ENCODE measurements at places on chromosomes 7 and 10.

GRCh38 chr10:110544958-110545537 is 22.4 kb upstream of the SMC3 start:
- DNase-seq = no peak

GRCh38 chr10:110495731-110496552 is 1.8 kb upstream of the DUSP5 start:
- DNase-seq = no peak

DNA sequence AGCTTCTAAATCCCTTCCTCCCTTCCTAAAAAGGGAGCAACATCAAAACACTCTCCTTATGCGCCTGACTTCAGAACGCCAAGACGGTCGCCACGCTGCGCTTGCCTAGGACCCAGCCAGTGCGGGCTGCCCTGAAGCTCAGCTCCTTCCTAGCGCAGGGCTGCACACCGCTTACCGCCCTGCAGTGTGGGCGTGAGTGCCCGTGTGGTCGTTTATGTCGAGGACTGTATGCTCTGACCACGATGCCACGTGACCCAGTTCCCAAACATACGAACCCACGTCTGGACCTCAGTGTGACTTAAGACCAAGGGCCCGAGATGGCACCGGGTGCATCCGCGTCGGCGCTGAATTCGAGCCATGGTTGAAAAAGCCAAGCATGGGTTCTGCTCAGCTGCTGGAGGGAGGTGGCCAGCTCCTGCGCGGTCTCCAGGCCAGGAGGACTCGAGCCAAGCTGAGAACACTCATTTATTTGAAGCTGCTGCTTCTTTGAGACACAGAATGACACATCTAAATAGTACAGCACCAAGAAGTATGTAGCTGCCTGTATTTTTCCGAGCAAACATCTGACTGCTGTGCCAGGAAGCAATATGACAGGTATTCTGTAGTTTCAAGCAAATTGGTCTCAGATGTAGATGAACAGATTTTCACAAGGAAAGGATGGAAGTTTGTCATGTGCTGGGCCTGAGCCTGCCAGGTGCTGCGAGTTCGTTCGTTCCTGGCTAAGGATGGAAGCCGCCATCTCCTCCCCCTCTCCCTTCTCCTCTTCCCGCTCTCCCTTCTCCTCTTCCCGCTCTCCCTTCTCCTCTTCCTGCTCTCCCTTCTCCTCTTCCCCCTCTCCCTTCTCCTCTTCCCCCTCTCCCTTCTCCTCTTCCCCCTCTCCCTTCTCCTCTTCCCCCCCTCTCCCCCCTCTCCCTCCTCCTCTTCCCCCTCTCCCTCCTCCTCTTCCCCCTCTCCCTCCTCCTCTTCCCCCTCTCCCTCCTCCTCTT is 184.7 kb downstream of the EBF3 start:
- DNase-seq = no peak

DNA sequence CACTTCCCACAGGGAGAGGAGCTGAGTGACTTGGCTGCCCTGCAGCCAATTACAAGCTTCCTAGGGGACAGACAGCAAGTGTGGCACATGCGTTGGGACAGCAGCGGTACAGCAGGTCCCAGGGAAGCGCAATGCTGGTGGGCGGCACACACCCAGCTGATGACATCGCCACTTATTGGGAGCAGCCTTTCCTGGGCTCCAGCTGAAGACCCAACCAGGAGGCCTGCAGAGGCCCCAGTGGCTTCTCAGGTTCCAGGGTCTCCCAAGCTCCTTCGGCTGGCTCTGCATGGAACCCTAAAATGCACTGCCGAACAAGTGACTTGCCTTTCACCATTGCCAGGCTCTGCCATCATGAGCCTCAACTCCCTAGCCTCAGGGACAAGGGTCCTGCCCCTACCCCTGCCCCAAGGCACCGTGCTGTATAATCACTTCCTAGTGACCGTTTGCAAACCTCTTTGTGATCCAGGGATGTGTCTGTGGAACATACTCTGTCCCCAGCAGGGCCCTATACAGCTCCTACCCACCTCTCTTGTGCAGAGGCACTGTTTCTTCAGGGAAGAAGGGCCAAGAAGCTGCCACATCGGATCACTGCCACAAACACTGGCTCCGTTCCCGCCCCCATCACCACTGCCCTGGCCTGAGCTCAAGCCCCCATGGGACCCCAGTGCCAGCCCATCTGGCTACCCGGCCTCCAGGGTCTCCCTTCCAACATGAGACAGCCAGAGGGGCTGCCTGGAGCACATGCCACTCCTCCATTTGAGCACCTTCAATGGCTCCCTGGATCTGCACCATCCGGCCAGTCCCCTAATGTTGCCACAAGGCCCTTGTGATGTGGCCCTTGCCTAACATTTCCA is 19.3 kb upstream of the SLIT1 start:
- no peak for DNase-seq

GRCh38 chr7:93799750-93800357 is 90.7 kb downstream of the TFPI2 start:
- no peak for DNase-seq
